ENCODE measurements at places on chromosomes 2 and 18.

DNA sequence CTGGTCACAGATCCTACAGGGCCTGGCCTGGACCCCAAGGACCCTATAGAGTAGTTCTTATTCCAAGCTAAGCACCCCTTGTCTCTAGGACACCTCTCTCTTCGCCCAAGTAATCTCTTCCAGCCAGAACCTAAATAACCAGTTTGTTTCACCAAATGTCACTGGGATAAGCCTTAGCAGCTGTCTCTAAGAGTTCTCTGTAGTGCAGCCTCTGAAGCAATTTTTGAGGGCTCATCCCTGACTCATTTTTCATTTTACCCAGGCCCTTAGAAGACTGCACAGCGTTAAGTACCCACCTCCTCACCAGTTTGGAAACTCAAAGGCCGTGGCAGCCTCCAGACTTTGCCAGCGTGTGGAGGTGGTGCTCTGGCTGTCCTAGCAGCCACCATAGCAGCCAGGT is 290.1 kb upstream of the SIX2 start:
- no peak for DNase-seq

DNA sequence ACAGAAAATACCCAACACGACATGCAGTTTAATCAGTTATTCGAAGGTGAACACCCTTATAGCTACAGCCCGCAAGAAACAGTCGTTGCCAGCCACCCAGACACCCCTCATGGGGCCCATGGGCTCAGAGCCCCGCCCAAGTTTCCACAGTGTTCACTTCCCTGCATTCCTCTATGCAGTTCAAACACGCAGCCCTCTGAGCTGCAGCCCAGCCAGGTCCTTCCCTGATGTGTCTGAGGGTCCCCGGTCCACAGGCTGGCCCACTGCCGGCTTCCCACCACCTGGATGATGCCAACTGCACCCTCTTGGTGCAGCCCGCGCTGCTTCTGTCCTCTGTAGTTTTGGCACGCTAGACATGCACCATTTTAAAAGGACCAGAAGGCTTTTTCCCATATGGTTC is 87.4 kb downstream of the ZNF516 start:
- no peak for DNase-seq

GRCh38 chr2:159381574-159381973 is 95.1 kb upstream of the WDSUB1 start:
- DNase-seq = no peak

GRCh38 chr2:181724662-181725061 is 44.3 kb upstream of the NEUROD1 start:
- DNase-seq = no peak

DNA sequence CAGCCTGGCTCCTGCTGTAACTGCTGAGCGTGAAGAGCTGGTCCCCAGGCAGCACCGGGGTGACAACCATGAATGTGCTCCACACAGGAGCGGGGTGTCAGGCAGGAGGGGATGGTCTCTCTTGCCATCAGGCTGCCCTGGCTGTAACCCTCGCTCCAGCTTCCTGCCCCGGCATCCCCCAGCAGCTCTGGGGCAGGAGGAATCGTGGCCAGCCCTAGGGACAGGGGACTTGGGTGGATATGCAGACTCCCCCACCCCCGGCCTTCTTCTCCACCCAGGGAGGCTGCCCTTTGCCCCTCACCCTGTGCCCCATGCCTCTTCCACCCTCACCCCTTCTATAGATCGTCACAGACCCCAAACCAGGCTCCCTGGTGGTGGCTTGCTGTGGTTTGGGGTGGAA is 69.4 kb upstream of the SMAD7 start:
- DNase-seq = no peak

- no peak for DNase-seq
Measured at GRCh38 chr2:83017366-83018090, 1441.6 kb downstream of the SUCLG1 start.

GRCh38 chr18:35005963-35006577 is 35.1 kb upstream of the MAPRE2 start:
- no peak for DNase-seq

DNA sequence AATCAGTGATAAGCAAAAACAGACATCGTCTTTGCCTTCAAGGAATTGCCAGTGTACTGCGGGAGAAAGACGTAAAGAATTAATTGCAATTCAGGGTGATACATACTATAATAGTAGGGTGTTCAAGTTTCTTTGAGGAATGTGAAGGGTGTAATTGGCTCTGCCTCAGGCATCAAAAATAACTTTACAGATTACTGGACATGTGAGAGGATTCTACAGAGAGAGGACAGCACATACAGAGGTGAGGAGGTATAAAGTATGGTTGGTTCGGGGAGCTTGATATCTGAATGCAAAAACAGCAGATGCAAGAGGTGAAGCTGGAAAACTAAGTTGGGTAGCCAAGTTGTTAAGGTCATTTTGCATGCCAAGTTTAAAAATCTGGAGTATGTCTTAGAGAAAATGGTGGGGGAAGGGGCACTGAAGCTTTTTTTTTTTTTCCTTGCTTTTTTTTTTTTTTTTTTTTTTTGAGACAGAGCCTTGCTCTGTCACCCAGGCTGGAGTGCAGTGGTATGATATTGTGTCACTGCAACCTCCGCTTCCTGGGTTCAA is 227.5 kb upstream of the FOSL2 start:
- no peak for DNase-seq

Data from stimulated activated CD4-positive, alpha-beta T cell treated with anti-CD3 and anti-CD28 coated beads, Interleukin-4, amount 100 ng/mL, for 4 hours (primary cell).